ENCODE measurements at places on chromosomes 3 and 15.

DNA sequence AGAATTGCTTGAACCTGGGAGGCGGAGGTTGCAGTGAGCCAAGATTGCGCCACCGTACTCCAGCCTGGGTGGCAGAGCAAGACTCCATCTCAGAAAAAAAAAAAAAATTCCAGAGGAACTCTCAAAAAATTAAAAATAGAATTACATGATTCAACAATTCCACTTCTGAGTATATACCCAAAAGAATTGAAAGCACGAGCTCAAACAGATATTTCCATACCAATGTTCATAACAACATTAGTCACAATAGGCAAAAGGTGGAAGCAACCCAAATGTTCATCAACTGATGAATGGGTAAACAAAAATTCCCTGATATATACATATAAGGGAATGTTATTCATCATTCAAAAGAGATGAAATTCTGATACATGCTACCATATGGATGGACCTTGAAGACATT lies 16.9 kb upstream of the MORF4L1 start:
- DNase-seq = no peak

DNA sequence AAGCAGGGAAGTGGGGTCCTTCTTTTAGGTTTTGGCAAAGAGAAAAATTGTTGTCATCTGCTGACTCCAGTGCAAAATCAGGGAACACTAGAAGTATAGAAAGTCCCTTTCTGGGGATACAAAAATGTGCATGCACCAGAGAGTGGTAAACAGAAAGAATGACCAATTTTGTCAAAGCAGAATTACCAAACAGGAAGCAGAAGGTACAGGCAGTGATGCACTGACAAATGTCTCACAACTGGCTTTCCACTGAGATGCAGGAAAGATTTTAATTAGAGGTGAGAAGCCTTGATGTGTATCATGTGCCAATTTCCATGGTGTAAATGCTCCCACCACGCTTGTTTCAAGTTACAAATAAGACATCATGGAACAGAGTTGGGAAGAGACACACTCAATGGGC lies 66.0 kb downstream of the TRIM69 start:
- DNase-seq = no peak

DNA sequence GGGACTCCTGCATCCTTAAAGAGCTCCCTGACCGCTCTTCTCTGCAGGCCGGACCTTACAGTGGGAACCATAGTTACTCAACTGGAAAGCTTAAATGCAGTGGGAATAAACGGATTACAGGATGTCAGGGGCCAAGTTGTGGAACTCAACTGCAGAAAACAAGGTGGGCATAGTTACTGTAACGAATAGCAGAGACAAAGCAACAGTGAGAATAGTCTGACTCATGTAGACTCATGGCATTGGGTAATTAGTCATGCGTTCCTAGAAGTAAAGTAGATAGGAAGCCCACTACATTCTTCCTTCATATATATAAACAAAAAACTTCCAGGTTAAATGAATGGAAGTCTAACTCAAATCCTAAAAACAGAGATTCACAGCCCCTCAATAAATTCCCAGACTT lies 95.5 kb upstream of the CHRNA7 start:
- DNase-seq = no peak

GRCh38 chr3:174533286-174533685 lies 325.8 kb upstream of the NAALADL2 start:
- no peak for DNase-seq

- no peak for DNase-seq
These were observed 210.5 kb downstream of the DTWD1 start for GRCh38 chr15:49831206-49831965.

GRCh38 chr3:148280623-148281242 lies 417.0 kb upstream of the AGTR1 start:
- no peak for DNase-seq

- no peak for DNase-seq
These were observed 89.0 kb downstream of the MLH1 start for GRCh38 chr3:37082317-37082716.

DNA sequence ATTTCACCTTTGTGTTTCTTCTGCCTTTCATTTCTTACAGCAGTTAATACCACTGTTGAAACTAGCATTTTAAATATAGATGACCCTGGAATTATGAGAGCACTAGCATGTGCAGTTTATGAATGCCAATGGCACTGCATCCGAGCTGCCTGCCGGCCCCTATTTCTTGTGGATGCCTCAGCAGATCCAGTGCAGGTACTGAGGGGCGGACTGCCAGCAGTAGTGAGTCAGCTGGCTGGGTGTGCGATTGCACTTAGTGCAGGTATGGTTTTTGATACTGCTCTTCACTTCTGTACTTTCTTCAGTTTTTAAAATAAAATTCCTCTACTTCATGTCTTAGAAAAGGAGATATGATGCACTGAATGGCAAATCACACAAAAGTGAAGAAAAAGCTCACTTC lies 453.0 kb downstream of the DIPK2A start:
- DNase-seq = no peak

GRCh38 chr3:177476921-177477435 lies 279.7 kb upstream of the TBL1XR1 start:
- DNase-seq = no peak

GRCh38 chr15:59205839-59206622 lies 612 bp upstream of the LDHAL6B start:
- DNase-seq = no peak

GRCh38 chr3:111715911-111716523 lies 120.9 kb upstream of the ZBED2 start:
- DNase-seq = peak; percentile 21

DNA sequence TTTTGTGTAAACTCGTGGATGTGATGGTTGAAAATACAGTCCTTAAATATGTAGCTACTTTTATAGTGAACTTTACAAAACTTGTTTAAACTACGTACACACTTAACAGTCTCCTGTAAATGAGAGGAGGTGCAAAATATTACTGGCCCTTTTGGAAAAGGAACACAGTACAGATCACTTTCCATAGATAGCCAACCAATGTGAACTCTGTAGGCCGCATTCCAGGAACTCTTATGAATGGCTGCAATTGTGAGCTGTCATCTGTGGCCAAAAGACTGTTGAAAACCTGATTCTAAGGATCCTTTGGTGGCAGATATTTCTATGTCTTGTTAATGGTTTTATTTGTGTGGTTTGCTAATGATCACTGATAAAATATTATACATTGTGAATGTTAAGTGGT lies 6.2 kb downstream of the TSC22D2 start:
- no peak for DNase-seq

DNA sequence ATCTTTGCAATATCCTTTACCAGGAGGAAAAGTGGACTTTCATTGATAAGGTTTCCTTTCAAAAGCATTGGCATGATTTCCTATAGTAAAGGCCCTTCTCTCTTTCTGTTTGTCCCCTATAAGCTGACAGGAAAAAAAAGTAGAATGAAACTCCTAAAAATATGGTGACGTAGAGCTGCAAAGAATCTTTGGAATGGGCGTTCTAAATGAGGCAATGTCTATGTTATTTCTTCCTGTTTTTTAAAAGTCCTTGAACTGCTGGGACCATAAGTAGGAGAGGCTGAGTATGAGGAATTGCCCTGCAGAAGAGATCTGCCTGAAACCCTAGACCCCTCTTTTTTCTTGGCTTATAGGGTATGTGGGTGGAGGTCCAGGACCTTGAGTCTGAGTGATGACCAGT lies 17.2 kb downstream of the ST3GAL6 start:
- no peak for DNase-seq

- no peak for DNase-seq
These were observed 322 bp upstream of the P3H2 start for GRCh38 chr3:190121061-190121377.

- no peak for DNase-seq
These were observed 75.1 kb downstream of the VGLL4 start for GRCh38 chr3:11568503-11569155.

- no peak for DNase-seq
These were observed 135.0 kb downstream of the IMPG2 start for GRCh38 chr3:101185341-101185740.

DNA sequence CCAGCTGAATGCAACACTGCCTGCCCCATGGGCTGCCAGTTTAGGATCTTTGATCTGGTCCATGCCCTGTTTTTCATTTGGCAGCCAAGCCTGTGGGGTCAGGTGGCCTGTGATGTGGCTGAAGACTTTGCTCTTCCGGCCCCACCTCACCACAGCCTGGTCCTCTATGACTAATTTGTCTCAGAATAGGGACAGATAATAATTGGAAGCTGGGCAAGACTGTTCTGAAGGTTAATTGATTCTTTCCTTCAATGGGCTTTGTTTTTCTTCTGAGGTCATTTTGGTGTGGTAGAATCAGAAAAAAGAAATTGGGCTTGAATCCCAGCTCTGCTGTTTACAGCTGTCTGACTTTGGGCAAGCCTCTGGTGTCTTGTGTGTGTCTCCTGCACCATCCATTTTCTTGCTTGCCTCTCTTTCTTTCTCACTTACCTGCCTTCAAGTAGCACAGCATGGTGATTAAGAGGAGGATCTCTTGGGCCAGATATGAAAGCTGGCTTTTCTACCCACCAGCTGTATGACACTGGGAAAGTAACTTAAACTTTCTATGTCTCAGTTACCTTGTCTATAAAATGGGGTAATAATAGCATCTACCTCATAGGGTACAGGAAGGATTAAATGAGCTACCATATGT lies 24.2 kb downstream of the ABHD2 start:
- DNase-seq = no peak

GRCh38 chr15:44308415-44308814 lies 19.9 kb downstream of the GOLM2 start:
- no peak for DNase-seq

DNA sequence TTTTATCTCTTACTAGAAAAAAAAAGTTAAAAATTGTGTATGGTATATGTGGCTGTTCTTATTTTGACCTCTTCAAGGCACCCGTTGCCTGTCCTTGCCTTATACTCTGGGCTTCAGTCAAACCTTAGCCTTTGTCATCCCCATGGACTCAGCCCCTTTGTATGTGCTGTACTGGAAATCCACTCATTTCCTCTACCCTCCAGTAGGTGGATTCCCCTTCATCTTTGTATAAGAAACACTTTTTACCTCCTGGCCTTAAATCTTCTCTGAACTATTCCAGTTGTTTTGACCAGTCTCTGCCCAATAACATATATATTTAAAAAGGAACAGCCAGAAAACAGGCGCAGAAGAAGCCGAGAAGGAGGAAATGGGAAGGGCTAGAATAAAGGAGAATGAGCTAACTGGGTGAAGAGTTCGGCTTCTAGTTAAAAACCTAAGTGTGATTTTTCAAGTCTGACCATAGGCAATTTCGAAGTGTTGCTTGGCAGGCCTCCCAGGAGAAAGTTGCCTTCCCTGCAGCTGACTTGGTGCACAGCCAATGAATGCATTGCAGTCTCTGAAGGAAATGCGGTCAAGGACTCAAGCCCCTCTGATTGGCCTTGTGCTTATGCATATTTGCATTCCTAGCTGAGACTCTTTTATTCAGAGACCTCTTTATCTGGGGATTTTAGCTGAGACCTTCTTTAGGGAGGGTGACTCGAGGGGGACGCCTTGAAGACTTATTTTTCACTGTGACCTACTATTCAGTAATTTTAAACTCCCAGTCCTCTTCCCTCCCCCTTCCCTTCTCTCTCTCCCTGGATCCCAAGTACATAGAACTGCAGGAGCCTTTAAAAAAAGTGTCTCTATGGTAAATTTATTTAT lies 277.4 kb downstream of the ROBO1 start:
- DNase-seq = no peak

GRCh38 chr15:93028111-93028631 lies 60.8 kb downstream of the RGMA start:
- no peak for DNase-seq

DNA sequence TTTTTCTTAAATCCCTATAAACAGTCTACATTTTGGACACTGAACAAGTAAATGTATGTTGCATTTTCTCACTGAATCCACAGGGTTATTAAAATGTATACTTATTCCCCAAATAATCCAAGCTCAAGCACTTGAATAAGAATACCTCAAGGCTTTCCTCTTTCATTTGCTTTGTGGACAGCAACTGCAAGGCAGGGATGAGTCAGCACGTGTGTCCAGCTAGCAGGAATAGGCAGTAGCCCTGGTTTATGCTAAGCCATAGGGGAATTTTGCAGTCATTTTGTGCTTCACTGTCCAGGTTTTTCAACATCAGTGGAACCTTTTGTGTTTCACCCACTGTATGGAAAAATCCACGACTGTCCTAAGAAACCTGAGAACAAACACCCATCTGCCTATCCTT lies 96.7 kb upstream of the KCNMB2 start:
- DNase-seq = no peak

DNA sequence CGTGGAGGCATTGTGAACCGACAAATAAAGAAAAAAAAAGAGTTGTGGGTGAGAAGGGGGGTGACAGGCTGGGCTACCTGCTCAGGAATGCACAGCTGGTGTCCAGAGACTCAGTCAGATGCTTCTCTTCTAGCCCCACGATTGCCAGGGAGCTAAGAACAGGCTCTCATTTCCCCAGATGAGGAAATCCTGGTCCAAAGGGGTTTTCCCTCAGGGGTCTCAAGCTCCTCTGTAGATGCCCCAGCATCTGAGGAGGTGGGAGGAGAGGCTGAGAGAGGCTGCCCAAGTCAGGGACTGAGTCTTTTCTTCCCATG lies 35.5 kb downstream of the BNC1 start:
- no peak for DNase-seq

GRCh38 chr15:84079885-84080777 lies 155.4 kb upstream of the GOLGA6L4 start:
- peak; percentile 16 for DNase-seq

DNA sequence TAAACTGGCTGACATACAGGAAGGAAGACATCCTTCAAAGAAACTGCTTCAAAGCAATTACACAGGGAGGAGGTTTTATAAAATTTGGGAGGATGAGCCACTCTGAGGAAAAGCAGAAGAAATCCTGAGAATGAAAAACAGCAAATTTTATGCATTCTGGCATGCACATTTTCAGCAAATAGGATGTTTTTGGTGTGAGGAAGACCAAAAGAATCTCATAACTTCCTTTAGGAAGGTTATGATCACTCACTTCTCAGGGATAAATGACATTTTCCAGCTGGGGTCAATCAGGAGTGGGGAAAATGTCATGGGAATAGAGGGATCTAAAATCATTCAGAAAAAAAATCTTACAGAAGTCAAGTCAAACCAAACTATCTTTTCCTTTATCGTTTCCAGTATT lies 371.7 kb upstream of the CNTN6 start:
- DNase-seq = no peak

DNA sequence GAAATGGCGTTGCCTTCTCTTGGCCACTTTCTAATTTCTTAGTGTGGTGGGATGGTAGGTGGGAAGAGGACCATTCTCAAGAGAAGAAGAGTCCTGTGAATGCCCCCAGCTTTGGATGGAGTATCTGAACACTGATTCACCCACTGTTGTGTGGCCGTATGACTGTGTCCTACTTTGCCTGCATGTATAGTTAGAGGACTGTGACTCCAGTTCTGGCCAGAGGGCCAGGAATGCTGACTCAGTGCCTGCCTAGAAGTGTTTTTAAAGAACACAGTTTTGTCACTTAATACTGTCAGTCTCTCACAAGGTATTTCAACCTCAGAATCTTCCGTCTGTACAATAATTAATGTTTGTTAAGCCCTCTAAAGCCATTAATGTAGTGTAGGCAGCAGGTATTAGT lies 2.1 kb downstream of the SEC61A1 start:
- no peak for DNase-seq

- no peak for DNase-seq
These were observed 33.1 kb downstream of the CRTAP start for GRCh38 chr3:33146791-33147445.

- no peak for DNase-seq
These were observed 29.3 kb upstream of the COL6A5 start for GRCh38 chr3:130316169-130316568.

All from stimulated activated CD4-positive, alpha-beta T cell treated with anti-CD3 and anti-CD28 coated beads, TNF-alpha, amount 100 ng/mL, for 24 hours (primary cell).